ENCODE measurements at places on chromosomes 7 and 10.

- DNase-seq, result no peak
Measured at GRCh38 chr10:100873827-100874326, 38.9 kb upstream of the SLF2 start.

DNA sequence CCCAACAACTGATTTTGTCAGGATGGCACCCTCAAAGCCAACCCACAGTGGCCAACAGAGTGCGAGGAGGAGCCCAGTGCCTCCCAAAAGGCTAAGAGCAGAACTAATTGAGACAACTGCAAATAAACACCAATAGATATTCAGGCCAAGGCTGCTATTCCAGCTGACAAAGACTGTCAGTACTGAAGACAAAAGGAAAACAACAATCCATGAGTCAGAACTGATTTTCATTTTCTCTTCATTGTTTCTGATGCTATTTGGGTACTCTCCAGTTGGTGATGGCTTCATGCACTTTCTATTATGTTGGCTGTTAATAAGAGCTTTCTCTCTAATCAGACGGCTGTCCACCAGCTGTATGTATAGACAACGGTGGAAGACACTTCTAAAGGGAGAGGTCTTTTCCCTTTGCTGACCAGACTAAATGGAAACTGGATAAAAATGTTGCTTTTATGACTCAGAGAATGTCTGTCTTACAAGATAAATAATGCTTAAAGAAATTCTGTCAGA is 515.9 kb downstream of the PARD3 start:
- no peak for DNase-seq

DNA sequence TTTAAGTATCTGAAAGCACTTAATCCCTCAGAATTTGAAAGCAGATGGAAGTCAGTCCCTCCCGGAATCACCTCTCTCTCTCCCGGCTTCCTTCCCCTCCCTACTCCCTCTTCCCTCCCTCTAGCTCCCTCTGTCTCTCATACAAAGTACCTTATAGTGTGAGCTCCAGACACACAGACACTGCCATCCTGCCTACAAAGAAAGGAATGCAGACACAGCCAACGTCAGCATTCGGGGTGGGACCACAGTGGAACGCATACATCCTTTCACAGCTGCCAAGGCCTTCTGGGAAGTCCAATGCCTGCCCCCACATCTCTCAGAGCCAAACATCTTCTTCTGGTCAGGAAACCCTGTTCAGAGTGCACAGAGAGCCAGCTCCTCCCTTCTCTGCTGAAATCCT is 9.3 kb downstream of the NOD1 start:
- no peak for DNase-seq

DNA sequence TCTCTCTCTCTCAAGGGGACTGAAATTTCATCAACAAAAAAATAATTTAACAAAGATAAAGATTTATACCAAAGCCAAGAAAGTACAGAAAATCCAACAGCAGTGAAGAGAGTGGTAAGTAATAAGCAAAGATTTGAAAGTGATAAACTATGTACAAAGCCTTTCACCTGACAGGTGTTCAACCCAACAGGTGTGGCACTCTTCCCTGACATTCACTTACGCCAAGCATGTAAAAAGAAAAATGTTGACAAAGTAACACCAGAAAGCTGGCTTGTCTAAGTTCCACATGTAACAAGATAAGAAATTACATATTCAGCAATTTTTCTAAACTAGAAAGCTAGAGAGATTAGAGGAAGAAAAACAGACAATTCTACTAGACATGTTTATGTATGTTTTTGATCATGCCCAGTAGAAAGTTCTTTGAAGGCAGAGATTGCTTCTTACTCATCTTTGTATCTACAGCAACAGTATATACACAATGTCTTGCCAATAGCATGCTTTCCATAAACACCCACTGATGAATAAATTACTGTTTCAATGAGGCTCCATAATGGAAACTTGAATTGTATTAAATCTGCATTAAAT is 468.5 kb downstream of the PARD3 start:
- no peak for DNase-seq
